ENCODE measurements at places on chromosomes 6 and 20.

GRCh38 chr6:161439093-161439492 is 165.2 kb upstream of the AGPAT4 start:
- DNase-seq: no peak

DNA sequence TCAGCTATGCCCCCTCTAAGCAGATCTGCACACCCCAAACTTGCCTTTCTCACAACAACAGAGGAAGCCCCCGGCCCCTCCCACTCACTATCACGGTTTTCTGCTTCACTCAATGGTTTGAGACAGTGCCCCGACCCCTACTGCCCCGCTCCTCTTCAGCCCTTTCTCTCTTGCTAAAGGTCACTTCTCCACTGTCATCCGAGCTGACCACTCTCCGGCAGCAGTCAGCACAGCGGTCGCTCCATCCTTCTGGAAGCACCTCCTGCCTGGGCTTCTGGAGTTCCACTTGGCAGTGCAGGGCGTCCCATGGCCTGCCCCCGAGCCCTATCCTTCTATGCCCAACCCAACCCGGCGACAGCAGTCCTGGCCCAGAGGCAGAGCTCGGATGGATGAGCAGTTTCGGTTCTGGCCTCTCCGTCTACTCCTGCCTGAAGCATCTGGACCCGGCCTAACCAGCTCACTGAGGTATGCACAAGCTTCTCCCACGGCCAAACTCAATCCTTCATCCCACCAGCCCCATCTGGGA is 4.1 kb downstream of the CTSZ start:
- DNase-seq: no peak

- DNase-seq: no peak
Observed at GRCh38 chr6:29112135-29112534, 4.3 kb downstream of the OR2J3 start.

- no peak for DNase-seq
Observed at GRCh38 chr20:32709632-32710121, 33.6 kb downstream of the COMMD7 start.

- DNase-seq: no peak
Observed at GRCh38 chr6:12791371-12791770, 74.8 kb downstream of the PHACTR1 start.

GRCh38 chr20:8018958-8019245 is 659 bp downstream of the TMX4 start:
- DNase-seq: peak; percentile 35

DNA sequence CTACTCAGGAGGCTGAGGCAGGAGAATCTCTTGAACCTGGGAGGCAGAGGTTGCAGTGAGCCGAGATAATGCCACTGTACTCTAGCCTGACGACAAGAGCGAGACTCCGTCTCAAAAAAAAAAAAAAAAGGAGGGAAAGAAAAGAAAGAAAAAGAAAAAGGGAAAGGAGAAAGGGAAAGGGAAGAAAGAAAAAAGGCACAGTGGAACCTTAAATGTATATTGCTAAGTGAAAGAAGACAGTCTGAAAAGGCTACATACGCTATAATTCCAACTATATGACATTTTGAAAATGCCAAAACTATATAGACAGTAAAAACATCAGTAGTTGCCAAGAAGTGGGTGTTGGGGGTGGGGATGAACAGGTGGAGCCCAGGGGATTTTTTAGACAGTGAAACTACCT is 16.2 kb downstream of the PPIL4 start:
- no peak for DNase-seq

DNA sequence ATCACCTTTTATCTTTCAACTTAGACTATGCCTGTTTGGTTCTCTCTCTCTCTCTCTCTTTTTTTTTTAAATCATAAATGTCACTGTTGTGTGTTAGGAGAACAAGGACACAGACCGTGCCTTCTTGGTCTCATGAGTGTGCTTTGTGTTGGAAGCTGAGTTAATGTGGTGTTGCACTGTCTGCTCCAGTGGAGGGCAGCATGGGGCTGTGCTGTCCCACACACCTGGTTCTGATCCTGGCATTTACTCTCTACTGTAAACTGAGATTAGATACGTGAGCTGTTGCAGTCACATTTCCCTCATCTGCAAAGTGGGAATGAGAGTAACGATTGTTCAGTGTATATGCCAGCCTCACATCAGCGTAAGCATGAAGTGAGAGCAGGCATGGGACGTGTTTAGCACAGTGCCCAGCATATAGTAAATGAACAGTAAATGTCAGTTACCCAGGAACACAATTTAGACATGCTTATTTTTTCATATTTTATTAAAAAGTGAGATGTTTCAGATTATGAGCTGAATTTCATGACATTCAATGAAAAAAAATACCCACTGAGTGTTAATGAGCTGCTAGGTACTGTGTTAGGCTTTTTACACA is 161.1 kb downstream of the FARS2 start:
- no peak for DNase-seq

GRCh38 chr20:61434341-61434781 is 182.3 kb downstream of the CDH4 start:
- no peak for DNase-seq

GRCh38 chr20:54094268-54094580 is 23.8 kb upstream of the BCAS1 start:
- DNase-seq: no peak

DNA sequence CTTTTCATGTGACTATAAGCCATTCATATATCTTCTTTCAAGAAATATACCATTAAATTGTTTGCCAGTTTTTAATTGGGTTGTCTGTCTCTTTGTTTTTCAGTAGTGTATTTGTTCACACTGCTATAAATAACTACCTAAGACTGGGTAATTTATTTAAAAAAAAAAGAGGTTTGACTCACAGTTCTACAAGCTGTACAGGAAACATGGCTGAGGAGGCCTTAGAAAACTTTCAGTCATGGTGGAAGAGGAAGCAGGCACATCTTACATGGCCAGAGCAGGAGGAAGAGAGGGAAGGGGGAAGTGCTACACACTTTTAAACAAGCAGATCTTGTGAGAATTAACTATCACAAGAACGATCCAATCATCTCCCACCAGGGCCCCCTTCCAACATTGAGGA is 255.3 kb downstream of the EPM2A start:
- no peak for DNase-seq

DNA sequence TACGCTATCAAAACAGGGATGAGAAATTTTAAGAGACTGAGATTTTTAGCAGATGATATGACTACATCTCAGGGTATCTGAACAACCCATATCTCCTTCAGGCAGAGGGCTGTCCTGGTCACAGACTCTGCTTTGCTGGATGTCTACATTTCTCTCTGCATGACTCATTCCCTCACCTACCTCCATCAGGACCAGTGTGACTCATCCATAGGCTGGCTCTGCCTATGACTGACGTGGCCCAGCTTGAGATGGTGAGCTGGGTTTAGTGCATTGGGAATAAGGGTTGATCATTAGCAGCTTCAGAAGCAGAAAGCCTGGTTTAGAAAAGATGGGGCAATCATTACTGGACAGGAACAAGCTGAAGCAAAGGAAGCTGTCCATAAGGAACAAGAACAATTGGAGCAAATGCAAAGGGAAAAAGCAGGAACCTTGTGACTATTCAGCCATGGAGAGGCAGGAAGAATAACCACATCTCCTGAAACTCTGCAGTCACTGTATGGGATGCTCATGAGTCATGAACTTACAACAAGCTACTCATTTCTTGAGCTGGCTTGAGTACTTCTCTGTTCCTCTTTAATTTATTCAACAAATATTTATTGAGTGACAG is 86.4 kb upstream of the CBLN4 start:
- no peak for DNase-seq

DNA sequence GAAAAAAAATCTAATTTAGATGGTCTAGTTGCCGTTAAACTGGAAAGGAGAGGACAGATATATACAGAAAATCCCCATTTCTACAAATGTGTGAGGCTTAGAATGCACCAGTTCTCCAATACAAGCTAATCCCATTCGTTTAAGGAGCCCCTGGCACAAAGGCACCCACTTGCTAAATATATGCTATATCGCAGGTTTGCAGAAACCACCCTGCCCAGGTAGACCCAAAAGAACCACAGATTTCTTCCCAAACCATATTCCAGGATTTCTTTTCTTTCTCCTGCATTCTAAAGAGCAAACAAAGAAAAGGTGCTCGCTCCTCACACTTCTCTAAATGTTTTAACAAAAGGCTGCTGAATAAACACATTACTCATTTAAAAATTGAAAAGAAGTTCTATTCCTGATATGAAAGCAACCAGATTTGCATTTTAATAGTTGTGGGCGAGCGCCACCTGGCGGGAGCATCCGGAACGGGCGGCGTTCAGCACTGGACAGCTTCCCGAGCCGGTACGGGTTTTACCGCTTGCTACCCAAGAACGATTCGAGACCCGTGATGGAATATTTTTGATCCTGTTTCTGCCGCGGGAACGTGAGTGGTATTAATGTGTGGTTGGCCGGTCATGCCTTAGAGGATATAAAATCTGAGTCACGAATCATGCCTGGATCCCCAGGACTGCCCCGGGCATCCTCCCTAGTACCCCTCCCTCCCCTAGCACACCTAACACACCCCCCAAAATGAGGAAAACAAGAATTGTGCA is 2.1 kb downstream of the PTPRT start:
- peak; percentile 33 for DNase-seq

- DNase-seq: no peak
Observed at GRCh38 chr6:111522393-111523020, 39.5 kb upstream of the REV3L start.

GRCh38 chr6:107357031-107357430 is 102.3 kb downstream of the PDSS2 start:
- no peak for DNase-seq

DNA sequence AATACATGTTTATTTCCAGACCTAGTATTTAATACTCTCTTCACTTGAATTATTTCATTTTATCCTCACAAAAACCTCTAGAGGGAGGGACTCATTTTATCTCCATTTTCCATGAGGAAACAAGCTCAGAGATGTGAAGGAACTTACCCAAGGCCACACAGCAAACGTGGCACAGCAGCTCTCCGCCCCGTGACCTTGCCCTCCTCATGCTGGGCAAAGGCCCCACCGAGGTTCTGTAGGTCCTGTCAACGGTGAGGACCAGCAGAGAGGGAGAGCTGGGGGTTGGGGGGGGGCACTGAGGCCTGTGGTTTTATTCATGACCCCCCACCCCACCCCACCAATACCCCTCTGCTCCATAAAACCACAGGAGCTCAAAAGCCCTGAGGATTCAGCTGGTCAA is 40.9 kb upstream of the TLDC2 start:
- DNase-seq: no peak

- no peak for DNase-seq
Observed at GRCh38 chr6:5556011-5556410, 294.7 kb downstream of the FARS2 start.

DNA sequence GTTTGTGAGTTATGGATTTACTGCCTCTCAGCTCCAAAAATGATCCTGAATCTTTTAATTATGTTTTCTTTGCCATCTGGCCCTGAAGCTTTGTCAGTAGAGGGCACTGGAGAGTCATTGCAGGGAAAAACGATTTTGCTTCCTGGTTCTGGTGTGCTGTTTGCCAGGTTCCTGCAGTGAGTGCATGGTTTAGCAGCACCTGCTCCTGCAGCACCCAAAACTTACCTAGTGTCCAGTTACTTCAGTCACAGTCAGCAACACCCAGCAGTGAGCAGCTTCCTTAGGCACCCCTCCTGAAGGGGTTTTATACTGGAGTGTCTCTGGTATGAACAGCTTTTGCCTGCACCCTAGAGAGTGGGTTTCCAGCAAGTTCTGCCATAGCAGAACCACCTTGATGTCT is 6.0 kb upstream of the TRIM26 start:
- peak; percentile 51 for DNase-seq

DNA sequence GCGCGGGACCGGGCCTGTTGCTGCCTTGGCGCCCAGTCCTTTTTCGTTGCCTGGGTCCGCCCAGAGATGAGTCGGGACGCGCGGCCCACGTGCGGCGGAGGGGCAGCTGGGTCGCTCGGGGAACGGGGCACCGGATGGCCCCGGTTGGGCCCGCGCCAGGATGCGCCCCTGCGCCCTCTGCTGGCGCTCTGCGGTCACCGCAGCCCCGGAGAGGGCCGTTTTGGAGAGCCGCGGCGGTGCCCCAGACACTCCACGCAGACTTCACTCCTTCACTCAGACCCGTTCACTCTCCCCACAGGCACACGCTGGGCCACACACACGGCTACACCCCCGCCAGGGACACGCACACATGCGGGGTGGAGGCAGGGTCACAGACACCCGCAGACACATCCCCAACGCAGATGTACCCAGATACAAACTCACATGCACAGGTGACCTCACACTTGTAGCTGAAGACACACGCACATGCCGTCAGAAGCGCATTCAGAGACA is 38.8 kb downstream of the SRC start:
- DNase-seq: peak; percentile 72

DNA sequence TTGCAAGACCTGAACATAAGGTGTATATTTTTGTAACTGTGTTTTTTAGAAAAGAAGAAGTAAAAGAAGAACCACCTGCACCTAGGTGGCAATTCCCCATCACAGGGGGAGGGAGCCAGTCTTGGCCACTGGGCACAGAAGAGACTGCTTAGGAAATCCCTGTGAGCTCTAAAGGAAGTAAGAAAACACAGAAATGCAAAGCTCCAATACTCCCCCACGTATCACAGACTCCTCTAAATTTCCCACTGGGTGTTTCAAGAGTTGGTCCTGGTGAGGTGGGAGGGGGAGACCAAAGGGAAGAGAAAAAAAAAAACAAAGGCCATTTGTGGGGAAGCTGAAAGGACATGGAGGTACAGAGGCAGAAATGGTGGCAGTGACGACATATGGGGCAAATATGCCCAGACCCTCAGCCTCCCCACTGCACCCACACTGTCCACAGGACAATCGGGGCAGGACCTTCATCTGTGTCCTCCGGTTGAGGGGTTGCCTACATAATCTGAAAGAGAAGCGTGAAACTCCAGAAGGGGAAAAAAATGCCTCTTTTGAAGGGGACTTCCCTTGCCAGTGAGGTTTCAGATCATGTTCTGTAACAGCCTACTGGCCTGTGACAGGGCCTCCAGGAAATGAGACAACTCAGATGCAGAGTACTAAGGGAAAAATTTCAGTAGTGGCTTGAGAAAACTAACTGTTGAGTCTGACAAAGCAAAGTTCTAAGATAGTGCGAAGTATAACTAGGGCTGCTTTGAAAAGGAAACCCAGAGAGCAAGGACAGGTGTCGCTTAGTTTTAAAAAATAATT is 226.2 kb upstream of the MARCKS start:
- peak; percentile 1 for DNase-seq

- no peak for DNase-seq
Observed at GRCh38 chr6:138485005-138485545, 14.2 kb downstream of the NHSL1 start.

- DNase-seq: no peak
Observed at GRCh38 chr6:42366011-42366705, 85.6 kb downstream of the TRERF1 start.

DNA sequence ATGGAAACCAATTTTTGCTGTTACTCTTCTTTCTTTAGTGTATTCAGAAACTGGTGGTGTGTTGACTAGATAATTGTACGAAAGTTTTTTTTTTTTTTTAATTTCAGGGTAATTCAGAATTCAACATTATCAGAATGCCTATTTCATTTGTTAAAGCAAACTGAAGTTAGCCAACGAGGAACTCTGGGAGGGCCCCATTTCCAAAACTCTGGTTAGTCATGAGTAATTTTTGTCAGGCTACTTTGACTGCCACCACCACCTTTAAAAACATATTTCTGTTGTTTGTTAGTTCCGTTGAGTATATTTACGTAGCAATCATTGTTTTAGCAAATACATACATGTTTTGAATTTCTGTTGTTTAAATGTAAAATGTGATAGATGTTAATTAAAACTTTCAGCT is 763 bp downstream of the ZKSCAN8 start:
- no peak for DNase-seq

Measured in activated CD4-positive, alpha-beta T cell treated with anti-CD3 and anti-CD28 coated beads for 24 hours (primary cell).